ENCODE measurements at places on chromosomes 2 and 18.

DNA sequence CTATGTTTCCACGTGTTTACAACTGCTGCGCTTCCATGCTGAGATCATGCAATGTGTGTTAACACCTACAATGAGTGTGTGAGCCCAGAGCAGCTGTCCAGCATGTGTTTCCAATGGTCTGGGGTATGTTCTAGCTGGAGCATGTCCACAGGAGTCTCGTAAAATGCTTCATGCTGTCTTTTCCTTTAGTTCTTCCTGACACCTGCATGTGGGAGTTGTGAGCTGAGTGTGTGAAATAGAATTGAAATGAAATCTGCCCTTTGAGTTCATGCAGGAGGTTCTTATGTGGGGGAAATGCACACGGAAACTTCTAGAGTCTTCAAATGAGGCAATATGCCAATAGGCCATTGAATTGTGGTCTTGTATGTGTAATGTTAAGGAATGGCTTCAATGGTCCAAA is 205.1 kb downstream of the RND3 start:
- DNase-seq, result no peak

- no peak for DNase-seq
Observed at GRCh38 chr2:156619021-156619539, 182.9 kb downstream of the GPD2 start.

DNA sequence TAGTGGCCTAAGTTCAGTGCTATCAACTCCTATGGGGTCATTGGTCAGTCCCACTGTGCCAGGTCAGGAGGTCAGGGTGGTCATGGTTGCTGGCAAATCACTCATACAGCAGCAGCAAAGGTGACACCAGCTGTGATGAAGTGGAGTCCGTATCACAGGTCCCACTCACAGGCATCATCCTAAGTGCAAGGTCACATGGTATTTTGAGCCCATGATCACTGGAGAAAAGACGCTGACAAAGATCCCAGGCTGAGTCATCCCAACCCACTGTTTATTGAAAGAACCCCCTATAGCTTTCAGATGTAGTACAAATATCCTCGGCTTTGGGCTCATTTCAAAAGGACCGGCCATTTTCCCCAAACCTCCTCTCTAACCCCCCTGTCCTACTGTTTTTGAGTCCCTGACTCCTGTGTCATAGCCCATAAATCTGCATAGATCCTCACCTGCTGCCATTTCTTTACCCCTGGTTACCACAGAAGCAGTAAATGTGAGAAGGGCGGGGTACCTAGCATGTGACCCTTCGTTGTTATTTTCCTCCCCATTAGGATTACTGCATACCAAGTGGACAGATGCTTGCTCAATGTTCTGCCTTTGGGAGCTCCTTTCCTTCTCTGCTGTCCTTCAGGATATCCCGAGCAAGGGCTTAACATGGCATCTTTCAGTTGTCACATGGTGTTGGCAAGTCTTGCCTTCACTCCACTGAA is 107.7 kb downstream of the COL6A3 start:
- DNase-seq, result no peak

DNA sequence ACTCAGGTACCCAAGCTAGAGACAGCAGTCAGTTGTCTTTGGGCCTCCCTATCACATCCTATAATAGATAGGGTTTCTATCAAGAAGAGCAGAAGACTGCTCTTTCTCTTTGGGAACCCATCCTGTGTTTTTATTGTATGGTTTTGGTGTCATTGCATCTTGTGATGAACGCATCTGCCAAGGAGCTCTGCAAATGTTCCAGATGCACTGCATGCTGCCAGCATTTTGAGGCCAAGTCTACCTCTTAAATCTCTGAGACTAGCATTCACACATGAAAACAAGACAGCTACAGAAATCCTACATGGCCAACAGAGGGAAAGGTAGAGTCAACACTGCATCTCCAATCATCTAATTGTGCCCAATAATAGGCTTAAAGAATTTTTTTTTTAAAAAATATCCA is 14.0 kb downstream of the SEMA4F start:
- DNase-seq, result no peak

- no peak for DNase-seq
Observed at GRCh38 chr2:161044095-161044865, 115.9 kb upstream of the TANK start.

DNA sequence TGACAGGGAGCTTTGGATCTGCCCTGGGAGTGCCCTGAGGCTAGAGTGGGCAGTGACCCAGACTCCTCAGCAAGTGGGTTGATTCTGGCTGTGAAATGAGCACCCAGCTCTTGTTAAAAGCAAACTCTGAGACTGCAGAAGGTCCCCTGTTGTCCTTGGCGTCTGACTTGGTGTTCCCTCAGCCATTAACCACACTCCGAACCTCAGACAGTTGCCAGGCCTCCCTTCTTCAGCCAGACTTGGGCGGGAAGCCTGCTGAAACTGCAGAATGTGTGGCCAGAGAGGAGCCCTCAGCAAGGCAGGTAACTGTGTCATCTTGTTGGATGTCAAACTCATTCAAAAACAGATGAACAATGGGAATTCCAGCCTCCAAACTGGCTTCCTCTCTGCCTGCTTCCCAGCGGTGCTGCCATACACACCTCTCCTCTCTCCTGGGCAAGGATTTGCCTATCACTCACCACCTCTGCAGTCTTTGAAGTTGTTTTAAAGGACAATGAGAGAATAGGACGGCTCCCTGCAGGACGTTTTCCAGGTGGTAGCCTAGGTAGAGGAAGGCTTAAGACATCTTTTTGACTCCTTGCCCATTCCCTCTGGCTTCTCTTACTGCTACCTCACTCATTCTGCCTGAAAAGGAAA is 38.9 kb upstream of the B3GNT2 start:
- no peak for DNase-seq

DNA sequence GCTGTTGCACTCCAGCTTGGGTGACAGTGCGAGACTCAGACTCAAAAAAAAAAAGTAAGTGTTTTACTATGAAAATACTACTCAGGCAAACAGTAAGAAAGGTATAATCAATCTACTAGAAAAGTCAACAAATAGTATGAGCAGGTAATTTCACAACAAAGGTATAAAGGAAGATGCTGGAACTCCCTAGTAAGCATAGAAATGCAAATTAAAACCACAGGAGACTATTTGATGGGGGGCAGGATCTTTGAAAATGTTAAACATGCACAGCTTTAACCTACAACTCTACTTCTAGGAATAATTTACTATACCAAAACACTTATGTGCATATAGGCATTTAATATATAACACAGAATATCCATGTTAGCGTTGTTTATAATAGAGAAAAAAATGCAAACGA is 24.3 kb upstream of the TNFAIP6 start:
- no peak for DNase-seq

DNA sequence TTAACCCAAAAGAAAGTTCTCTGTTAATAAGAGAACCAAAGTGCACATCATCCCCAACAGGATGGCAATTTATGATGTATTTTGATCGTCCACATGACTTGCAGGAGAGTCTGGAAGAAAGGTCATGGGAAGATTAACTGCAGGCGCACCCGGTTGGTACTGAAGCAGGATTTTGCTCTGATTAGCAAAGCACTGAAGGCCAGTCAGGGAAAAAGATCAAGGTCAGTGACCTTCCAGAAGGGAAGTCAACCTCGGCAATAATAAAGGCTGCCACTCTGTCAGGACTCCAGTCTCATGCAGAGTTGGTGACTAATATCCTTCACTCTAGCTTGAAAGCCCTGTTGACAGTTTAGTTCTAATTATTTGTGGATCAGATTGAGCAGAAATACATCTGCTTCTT is 432.7 kb upstream of the RAB12 start:
- no peak for DNase-seq

Measured in NCI-H226 (cell line).